AG08396 (cell line): ENCODE measurements at places on chromosomes 11 and 22.

GRCh38 chr11:116257883-116258282 lies 514.9 kb downstream of the BUD13 start:
- no peak for DNase-seq

DNA sequence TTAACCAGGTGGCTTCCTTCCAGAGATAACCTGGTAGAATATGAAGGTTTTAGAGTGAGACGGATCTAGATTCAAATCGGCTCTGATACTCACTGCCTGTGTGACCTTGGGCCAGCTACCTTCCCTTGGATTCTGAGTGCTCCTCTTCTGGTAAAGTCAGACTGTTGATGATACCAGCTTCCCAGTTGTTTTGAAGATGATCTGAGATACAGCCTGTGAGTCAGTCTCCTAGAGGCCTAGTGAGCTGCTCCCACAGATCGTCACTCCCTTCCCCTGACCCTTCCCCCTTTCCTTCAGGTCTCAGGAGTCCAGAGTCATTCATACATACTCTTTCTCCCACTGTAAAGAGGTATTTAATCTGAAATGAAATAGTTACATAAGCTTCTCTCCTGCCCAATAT lies 207.8 kb downstream of the GRIK4 start:
- no peak for DNase-seq

- DNase-seq: no peak
These were observed 9.4 kb downstream of the SPATA19 start for GRCh38 chr11:133835593-133836548.

GRCh38 chr11:48122246-48122645 lies 94.4 kb upstream of the OR4B1 start:
- no peak for DNase-seq

GRCh38 chr22:38262051-38262795 lies 10.6 kb downstream of the TMEM184B start:
- no peak for DNase-seq

DNA sequence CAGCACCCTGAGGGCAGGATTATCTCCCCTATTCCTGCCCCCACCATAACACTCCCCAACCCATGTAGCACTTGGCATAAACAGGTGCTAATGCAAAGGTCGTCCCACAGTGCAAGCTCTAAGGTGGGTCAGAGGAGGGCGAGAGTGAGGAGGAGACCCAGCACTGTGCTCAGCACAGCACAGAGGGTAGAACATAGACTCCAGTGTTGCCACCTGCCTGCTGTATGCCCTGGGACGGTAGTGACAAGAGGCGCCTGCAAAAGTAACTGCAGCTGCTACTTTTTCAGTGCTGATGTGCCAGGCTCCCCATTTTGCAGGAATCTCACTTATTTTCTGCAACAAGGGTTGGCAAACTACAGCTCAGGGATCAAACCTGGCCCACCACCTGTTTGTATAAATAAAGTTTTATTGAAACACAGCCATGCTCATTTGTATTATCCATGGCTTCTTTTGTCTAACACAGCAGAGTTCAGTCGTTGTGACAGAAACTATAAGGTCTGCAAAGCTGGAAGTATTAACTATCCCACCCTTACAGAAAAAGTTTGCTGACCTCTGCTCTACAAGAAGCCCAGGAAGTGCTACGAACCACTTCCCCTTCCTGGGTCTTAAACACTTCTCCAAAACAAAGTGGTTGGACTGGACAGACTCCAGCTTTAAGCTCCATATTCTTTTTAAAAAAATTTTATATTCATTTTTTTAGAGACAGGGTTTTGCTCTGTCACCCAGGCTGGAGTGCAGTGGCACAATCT lies 16.9 kb upstream of the CDC42BPG start:
- DNase-seq: no peak

DNA sequence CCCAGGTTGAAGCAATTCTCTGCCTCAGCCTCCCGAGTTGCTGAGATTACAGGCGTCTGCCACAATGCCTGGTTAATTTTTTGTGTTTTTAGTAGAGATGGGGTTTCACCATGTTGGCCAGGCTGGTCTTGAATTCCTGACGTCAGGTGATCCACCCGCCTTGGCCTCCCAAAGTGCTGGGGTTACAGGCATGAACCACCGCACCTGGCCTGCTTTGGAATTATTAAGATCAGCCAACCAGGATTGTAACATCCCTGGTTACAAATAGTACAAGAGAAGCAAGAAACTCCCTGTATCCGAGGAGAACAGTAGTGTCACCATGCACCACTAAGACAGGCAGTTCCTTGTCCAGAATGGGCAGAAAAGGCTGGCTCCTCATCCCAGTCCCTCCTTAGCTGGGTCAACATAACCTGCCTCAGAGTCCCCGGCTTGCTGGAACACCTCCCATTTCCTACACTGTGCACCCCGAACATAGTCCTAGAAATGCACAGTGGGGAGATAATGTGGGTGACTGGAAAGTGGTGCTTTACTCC lies 77.2 kb upstream of the INCENP start:
- DNase-seq: no peak

GRCh38 chr11:119734788-119735187 lies 5.8 kb upstream of the NECTIN1 start:
- DNase-seq: no peak

DNA sequence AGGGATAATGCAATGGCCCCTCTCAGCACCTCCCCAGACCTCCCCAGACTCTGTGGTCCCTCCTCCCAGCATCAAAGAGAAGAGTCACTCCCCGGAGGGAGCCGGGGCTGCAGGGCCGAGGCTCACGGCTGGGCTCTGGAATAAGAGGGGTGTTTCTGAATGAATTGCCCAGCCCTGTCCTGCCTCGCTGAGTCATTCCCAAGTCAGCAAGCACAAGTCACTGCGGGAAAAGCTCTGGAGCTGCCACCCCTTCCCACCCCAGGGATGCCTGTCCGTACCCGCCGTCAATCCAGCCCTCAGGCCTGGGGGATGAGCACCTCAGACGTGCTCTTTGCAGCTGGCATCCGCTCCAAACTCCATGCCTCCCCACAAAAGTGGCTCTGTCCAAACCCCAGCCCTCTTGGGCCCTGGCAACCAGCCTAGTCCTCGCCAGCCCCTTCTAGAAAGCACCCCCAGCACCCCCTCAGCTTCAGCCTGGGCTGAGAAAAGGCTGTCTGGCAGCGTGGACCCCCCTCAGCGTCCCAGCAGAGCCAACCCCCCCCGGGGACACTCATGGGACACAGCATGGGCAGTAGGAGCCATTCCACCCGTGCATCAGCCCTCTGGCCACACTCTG lies 22.7 kb downstream of the CELSR1 start:
- DNase-seq: peak; percentile 76

GRCh38 chr11:102382384-102382783 lies 35.4 kb downstream of the BIRC2 start:
- DNase-seq: no peak

DNA sequence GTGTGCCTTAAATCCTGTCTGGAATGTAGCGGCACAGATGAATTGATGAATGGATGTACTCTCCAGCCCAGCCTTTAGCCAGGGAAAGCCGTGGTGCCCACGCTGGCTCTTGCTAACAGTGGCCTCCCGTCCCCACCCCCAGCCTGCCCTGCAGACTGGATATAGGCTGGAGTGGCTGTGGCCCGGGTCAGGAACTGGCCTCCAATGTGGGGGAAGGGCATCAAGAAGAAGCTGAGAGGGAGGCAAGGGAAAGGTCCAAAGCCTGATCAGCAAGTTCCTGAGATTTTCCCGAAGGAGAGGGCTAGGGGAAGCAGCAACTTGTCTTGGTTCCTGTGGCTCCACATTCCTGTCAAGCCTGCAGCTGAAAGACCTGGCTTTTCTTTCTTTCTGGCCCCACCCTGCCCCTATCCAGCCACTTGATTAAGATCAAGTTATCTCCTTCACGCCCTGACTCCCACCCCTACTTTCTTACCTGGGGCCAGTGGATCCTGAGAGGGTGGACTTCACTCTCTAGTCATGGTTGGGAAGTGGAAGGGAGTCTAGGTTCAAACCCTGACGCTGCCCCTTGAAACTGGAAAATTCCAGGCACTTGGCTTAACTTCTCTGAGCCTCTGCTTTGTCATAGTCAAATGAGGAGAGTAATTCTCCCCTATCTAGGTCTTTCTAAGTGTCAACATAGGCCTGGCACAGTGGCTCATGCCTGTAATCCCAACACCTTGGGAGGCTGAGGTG lies 11.0 kb upstream of the MICALL1 start:
- DNase-seq: no peak

DNA sequence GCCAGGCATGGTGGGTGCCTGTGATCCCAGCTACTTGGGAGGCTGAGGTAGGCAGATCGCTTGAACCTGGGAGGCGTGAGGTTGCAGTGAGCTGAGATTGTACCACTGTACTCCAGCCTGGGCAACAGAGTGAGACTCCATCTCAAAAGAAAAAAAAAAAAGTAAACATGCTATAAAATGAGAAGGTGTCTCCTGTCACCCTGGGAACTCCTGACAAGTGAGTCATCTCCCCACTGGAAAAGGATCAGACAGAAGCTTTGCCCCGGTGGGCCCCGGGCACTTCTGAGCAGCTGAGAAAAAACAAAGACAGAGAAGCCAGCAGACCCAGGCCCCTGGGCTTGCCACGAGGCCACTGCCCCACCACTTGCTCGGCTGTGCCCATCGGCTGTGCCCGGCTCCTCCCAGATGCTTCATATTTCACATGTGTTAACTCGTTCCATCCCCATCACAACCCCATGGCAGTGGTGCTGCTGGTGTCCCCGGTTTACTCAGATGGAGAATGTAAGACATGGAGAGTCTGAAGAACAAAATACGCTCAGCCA lies 22.3 kb downstream of the TTLL1 start:
- peak; percentile 58 for DNase-seq

- no peak for DNase-seq
These were observed 9.6 kb downstream of the OR5A2 start for GRCh38 chr11:59416613-59417012.

DNA sequence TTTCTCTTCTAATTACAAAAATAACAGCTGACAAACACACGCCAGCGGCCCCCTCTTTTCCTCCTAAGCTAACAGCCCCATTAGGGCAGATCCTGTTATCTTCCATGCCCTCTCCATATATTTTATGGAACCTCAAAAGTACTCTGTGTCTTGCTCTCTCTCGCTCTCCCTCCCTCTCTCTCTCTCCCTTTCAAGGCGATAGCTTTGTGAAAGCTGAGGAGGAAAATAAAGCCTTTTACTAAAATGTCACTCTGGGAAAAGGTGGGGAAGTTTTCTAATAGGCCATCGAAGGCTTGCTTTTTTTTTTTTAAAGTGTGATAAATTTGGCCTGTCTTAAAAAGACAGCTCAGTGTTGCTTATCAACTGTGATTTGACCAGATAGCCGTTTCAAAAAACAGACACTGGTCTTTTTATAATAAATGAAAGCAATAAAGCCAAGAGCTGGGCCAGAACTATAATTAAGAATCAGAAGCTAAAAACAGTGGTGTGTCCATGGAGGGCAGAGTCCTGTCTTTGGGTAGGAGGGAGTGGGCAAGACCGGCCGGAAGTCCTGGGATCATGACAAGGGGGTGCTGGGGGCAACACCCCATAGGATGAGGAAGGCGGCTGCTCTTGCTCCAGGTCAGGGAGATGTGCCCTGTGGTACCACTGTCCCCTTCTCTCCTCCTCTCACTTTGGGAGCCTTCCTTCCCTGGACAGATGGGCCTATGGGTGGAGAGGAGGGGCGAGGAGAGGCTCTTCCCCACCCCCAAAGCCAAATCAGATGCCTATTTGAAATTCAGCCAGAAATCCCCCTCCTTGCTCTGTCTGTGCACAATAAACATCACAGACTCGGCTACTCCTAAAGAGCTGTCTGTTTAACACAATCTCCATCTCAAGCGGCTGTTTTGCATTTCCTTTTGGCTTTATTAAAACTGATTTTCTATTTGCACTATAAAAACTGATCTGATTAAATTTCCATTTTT lies 267.2 kb downstream of the BUD13 start:
- no peak for DNase-seq

DNA sequence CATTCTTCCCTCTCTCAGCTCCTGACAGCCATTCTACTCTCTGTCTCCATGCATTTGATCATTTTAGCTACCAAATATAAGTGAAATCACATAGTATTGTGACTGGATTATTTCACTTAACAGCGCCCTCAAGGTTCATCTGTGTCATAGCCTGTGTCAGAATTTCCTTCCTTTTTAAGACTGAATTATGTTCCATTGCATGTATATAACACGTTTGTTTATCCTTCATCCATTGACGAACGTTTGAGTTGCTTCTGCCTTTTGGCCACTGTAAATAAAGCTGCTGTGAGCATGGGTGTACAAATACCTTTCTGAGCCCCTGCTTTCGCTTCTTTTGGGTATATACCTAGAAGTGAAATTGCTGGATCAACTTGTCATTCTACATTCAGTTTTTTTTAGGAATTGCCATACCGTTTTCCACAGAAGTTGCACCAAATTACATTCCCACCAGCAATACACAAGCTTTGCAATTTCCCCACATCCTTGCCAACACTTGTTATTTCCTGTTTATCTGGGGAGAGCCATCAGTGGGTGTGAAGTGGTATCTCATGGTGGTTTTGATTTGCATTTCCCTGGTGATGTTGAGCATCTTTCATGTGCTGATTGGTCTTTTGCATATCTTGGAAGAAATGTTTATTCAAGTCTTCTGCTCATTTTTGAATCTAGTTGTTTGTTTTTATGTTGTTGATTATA lies 17.5 kb downstream of the GLB1L2 start:
- no peak for DNase-seq

DNA sequence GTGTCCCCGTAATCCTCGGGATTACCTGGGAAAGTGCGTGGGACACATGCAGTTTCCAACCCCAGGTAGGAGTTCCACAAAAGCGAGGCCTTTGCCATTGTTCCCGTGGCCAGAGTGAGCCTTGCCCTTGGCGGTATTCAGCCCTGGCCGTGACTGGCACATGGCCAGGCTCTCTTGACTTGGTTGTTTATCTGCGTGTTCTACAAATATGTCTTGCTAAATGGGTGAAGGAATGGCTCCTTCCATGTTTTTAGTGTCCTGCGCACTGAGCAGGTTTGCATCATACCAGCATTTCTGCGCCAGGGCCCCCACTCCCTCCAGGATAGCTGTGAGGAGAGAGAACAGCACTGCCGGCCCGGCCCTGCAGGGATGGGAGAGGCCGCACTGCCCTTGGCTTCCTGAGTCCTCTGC lies 20.0 kb downstream of the POLR3H start:
- DNase-seq: peak; percentile 81

DNA sequence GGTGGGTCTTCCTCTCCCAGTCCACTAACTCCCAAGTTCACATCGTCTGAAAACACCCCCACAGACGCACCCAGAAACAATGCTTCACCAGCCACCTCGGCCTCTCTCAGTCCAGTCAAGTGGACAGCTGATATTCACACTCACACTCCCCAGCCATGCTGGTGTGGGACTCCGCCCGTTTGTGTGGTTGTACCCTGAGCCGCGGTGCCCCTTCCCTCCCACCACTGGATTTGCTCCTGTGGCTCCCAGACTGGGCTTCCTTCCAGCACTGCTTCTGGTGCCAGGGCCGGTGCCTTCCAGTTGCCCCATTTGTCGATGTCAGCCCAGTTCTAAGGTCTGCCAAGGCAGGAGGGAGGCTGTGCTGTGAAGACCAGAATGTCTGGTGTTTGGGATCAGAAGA lies 37.9 kb upstream of the PLET1 start:
- DNase-seq: no peak

DNA sequence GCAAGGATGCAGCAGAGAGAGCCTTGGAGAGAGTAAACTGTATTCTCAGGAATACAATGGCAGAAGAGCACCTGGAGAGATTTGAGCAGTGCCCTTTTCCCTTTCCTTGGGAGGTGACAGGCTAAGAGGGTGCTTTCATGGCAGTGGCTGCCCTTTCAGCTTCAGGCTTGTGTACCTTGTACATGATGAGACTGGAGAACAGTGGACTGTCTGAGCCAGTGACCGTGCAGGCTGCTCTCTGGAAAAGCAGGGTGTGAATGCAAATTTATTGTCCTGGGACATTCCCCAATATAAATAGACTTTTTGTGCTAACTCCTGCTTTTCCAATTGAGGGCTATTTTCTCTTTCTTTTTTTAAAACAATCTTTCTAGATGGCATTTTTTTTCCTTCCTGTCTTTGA lies 99.3 kb downstream of the TRIM44 start:
- DNase-seq: no peak

GRCh38 chr11:14414470-14415461 lies 55.8 kb upstream of the RRAS2 start:
- DNase-seq: no peak
